Vagina (tissue), 2 donors: ENCODE measurements at places on chromosomes 1 and 21.
A peak's percentile ranks its signal among the peaks of the same experiment; 100 is the strongest.

DNA sequence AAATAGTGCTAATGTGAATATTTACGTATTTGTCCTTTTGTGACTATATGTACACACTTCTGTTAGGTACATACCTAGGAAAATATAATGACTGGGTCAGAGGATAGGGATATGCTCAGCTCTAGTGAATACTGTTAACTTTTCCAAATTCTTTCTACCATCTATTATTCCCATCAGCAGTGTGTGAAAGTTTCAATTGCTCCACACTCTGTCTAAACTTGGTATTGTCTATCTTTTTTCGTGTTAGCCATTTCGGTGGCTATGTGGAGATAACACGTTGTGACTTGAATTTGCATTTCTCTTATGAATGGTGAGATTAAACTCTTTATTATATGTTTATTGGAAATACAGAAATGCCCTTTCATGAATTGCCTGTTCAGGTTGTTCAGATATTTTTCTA, 22.7 kb upstream of the LELP1 start:
- H3K27me3 ChIP-seq = no peaks in the 10 kb centered on the region
- H3K27ac ChIP-seq = no peak overlapping the region
- H3K4me3 ChIP-seq = no peak overlapping the region

DNA sequence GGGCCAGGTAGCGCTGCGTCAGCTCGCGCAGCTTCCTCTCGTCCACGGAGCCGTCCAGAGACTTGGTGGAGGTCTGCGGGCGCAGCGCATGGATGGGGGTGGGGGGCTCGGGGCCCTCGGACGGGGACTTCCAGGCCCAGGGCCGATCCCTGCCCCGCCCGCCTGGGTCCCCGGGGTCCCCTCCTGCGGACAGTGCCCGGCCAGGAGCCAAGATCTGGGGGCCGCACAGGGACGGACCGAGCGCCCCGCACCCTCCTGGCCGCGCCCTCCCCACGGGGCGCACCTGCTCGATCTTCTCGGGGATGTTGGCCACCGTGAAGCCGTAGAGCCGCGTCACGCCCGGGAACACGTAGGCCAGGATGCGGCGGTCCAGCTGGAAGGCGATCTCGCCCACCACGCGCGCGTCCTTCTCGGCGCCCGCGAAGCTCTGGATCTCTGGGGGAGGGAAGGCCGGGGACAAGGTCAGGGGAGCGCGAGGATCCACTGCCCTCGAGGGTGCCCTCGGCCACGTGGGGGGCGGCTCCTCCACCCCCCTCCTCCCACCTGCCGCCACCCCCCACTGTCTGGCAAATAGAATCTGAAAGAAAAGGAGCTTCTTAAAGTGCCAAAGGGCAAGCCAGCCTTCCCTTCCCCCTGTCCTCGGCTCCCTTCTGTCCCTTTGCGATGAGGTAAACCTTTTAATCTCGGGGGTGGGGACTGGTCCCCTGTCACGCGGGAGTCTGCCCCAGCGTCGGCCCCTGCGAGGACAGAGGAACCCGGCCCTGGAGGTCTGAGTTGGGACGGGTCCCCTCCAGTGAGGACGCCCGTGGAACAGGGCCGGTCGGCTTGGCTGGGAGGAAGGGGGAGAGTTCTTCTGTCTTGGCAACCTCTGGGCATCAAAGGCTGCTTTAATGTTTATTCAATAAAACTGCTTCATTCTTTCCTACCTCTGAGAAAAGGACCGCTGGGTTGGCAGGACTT, 6.5 kb upstream of the FTCD start:
- H3K4me1 ChIP-seq = no peaks in the 10 kb centered on the region
- no peaks in the 10 kb centered on the region for H3K27me3 ChIP-seq
- peak; percentile 92 for DNase-seq
- H3K4me3 ChIP-seq = no peak overlapping the region
- no peak overlapping the region for H3K27ac ChIP-seq
- H3K36me3 ChIP-seq = no peaks in the 10 kb centered on the region

DNA sequence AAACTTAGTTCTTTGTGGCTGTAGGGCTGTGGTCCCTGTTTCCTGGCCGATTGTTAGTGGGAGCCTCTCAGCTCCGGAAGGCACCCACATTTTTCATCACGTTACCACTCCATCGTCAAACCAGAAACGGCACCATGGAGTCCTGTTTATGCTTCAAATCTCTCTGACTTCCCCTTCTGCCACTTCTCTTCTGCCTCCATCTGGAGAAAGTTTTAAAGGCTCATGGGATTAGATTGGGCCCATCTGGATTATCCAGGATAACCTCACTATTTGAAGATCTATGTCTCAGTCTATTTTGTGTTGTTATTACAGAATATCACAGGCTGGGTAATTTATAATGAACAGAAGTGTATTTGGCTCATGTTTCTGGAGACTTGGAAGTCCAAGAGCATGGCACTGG, 19.3 kb upstream of the IL22RA1 start:
- H3K4me3 ChIP-seq = no peak overlapping the region
- H3K4me1 ChIP-seq = no peaks in the 10 kb centered on the region
- no peak for DNase-seq
- H3K27me3 ChIP-seq = no peaks in the 10 kb centered on the region
- no peaks in the 10 kb centered on the region for H3K36me3 ChIP-seq

GRCh38 chr1:116157096-116157495, 45.9 kb downstream of the MAB21L3 start:
- H3K4me3 ChIP-seq = no peak overlapping the region
- H3K27ac ChIP-seq = no peak overlapping the region
- H3K36me3 ChIP-seq = no peaks in the 10 kb centered on the region
- H3K4me1 ChIP-seq = peaks cover 6% of the 10 kb centered on the region
- peak; percentile 60 for DNase-seq
